ENCODE measurements at places on chromosomes 7 and 10.
A peak's percentile ranks its signal among the peaks of the same experiment; 100 is the strongest.

DNA sequence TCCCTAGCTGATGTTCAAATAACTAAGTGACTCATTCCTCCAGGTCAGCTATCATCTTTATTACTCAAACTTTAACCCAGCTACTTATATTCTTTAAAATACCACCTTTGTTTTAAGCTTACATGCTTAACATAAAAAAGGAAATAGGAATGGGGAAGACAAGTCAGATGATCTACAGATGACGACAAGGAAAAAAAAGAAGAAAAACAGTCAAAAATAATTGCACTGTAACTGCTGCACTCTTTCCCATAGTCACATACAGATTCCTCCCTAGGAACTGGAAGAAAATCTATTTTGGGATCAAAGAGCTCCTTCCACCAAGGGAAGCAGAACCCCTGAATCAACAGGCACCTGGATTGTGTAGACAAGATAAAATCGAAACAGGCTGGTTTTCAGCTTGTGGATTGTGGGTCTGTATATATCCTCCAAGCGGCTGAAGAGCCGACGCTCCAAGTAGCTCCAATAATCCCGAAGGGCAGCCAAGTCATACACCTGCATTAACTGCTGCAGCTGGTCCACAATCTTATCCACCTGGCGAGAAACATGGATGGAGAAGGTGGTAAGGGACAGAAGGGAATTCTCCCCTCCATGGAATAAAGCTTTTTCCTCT is 2.0 kb downstream of the WDR91 start:
- no peak for DNase-seq

DNA sequence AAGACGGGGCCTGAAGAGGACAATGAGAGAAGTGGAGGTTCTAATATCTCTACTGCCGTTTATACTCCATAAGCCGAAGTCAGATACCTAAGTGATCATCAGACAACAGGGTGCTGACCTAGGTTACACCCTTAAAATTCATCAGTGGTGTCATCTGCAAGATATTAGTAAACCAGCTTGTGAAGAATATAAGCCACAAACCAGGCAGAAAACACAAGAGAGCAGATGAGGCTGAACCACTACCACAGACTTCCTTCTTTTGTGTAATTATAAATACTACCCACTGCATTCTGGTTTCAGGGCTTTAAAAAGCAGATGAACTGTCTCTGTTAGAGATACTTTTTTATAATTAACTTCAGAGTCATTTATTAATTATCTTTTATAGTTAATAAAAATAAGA is 69.0 kb upstream of the LRRC17 start:
- DNase-seq: no peak

DNA sequence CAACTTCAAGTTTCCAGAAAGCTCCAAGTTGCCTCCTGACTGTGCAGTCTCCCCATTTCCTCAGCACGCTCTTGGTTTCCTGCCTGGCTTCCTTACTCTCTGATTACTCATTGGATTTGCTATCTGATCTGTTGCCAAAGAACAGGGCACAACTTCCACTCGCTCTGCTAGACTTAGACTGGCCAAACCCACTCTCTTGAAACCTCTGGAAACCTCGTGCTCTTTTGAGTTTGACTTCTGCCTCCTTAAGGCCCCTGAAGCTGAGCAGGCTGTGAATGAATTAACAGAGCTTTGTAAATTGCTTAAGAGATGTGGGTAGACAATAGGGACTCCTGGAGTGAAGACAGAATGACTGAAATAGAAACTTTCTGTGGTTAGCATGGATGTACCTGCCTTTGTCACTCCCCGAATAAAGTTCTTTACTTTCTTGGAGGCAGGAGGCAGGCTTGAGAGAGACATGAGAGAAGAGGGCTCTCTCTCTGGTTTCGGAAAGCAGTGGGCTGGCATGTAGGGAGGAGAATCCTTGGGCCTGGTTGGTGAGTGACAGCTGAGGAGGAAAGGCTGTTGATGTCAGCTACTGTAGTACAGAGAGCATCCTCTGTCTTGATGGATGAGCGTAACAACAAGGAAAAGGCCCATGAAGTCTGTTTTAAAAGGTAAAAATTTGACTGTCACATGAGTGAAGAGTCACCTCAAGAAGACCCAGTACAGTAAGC is 70.8 kb downstream of the CHN2 start:
- no peak for DNase-seq

- DNase-seq: no peak
Measured at GRCh38 chr10:131422731-131423130, 111.2 kb upstream of the TCERG1L start.

DNA sequence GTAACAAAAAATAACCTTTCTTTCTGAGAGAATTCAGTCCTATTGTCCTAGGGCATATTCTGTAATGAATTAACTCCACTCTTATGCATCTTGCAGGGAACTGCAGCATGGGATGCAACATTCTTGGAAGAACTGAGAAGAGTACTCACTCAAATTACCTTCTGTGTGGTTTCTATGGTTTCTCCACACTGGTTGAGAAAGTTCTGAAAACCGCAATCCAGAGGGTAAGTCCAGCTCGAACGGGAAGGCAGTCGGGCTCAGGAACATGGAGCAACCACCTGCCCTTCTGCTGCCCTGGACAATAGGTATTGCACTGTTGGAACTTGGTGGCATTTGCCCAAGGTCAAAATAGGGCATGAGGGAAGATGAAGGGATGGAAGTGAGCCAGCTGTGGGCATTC is 59.6 kb upstream of the CDK13 start:
- no peak for DNase-seq

GRCh38 chr7:20033621-20034400 is 183.4 kb downstream of the MACC1 start:
- no peak for DNase-seq

DNA sequence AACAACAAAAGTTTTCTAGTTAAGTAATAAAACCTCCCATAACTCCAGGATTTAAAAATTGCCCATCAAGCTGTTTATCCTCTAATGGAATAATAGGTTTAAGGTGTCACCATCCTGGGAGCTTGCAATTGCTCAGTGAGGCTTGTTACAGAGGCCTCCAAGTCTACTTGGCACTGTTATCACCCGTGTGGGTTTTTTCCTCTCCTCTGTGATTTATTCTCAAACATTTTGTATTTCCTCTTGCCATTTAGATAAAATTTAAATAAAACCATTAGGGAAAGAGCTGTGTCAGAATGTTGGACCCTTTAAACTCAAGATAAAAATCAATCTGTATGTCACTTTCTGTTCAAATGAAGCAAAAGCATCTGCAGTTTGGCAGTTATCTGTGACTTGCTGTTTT is 202.6 kb downstream of the GALNT17 start:
- DNase-seq: no peak

GRCh38 chr7:44132039-44132438 is 8.7 kb upstream of the POLD2 start:
- no peak for DNase-seq

DNA sequence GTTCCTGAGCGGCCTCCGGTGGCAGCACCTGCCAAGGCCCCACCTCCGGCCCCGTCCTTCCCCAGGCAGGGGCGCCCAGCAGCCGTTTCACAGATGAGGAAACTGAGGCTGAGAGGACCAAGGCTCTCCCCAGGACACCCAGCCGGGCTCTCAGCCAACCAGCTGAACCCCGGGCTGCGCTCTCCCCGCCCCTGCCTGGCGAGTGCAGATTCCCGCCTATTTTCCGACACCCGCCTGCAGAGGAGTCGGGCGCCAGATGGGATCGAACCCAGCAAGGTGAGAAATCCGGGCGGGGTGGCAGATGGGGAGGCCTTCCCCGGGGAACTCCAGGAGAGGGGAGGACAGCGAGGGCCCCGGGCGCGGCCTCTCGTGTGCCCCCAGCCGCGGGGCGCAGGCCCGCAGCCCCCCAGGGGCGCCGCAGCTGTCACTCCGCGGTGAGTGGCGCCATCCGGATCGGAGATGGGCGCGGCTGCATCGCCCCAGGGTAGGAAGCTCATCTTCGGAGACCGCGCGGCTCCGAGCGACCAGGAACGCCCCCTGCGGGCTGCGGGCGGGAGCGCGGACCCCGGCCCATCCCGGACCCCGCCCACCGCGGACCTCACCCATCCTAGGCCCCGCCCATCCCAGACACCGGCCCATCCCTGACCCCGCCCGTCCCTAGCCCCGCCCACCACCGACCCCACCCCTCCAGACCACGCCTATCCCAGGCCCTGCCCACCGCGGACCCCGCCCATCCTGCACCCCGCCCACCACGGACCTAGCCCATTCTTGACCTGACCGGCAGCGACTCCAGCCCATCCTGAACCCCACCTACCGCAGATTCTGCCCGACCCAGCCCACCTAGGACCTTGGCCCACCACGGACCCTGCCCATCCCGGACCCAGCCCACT is 90.3 kb downstream of the MICALL2 start:
- peak; percentile 14 for DNase-seq

DNA sequence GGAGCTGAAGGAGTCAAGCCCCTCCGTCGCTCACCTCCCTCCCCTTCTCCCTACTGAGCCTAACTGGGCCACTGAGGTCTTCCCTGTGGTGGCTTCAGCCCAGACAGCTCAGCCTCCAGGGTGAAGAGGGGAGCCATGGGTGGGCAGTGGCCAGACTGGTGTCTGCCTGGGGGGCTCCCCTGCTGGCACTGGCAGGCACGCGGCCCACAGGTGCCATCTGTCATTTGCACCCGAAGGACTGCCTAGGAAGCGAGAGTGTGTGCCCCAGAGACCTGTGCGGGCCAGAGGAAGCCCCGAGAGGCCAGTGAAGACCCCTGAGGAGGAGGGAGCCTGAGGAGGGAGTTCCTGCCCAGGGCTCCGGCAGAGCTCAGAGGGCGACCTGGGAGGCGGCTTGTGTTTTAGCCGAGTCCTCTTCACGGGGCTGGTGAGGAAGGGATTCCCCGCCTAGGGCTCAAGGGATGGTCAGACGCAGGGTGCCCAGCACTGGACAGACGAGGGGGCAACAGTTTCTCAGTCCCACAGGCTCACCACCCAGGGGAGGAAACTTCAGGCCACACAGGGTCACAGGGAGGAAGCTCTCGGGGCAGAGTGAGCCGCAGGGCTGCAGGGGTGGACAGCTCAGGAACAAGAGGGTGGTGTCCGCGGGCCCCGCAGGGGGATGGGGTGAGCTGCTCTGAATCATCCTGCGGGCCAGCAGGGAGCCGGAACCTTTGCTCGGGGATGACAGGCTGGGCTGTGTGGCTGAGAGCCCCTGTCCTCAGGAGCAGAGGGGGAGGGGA is 76.2 kb upstream of the PPP2R2D start:
- DNase-seq: no peak

GRCh38 chr7:112770051-112770450 is 20.1 kb downstream of the TMEM168 start:
- DNase-seq: peak; percentile 44

- no peak for DNase-seq
Measured at GRCh38 chr7:116713918-116714317, 41.9 kb downstream of the MET start.

GRCh38 chr7:142796501-142797390 is 26.0 kb downstream of the PRSS2 start:
- DNase-seq: no peak

GRCh38 chr10:2933071-2933470 is 134.3 kb upstream of the PFKP start:
- no peak for DNase-seq

GRCh38 chr7:140203556-140203955 is 26.8 kb upstream of the KDM7A start:
- no peak for DNase-seq

GRCh38 chr10:70381471-70382421 is 679 bp downstream of the LRRC20 start:
- peak; percentile 25 for DNase-seq

- DNase-seq: no peak
Measured at GRCh38 chr7:83036130-83036529, 126.6 kb downstream of the PCLO start.

DNA sequence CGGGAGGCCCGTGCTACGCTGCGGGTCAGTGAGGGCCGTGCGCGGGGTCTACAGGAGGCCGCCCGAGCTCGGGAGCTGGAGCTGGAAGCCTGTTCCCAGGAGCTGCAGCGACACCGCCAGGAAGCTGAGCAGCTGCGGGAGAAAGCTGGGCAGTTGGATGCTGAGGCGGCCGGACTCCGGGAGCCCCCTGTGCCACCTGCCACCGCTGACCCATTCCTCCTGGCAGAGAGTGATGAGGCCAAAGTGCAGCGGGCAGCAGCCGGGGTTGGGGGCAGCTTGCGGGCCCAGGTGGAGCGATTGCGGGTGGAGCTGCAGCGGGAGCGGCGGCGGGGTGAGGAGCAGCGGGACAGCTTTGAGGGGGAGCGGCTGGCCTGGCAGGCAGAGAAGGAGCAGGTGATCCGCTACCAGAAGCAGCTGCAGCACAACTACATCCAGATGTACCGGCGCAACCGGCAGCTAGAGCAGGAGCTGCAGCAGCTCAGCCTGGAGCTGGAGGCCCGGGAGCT is 7.0 kb downstream of the LZTS2 start:
- DNase-seq: no peak

All from DMS79 treated with DMSO at 0.1 percent for 48 hours (cell line).